ENCODE measurements at places on chromosomes 4 and X.

DNA sequence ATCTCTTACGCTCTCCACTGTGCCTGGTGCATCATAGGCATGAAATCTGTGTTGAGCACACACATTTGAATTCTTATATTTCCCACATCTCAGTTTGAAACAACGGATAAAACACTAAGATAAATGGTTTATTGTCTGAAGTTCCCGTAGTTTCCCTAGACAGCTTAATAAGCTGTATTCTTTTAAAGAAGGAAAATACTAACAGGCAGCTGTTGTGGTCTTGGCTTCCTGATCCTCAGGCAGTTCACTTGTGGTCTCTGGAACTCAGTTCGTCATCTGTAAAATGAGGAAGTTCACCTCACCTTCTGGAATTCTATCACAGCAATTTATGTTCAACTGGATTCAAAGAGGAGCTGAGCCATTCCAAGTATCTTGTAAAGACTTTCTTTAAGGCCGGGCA lies 1805.6 kb upstream of the TENM3 start:
- DNase-seq = no peak

DNA sequence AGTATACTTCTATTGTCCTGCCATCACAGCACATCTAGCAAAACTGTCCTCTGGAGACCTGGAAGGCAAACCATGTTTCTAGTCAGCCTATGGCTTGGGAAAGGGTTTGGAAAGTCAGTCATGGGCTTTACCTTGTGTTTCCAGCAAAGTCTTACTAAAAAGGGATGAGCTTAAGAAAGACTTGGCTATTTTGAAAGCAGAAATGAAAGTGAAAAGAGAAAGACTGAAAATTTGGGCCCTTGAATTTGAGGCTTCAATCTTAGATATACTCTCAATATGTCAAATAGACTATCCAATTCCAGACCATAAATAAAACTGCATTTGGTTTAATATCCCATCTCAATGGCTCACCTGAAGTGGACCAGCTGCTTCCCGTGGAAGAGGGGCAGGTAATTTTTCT lies 127.9 kb downstream of the ZNF330 start:
- no peak for DNase-seq

DNA sequence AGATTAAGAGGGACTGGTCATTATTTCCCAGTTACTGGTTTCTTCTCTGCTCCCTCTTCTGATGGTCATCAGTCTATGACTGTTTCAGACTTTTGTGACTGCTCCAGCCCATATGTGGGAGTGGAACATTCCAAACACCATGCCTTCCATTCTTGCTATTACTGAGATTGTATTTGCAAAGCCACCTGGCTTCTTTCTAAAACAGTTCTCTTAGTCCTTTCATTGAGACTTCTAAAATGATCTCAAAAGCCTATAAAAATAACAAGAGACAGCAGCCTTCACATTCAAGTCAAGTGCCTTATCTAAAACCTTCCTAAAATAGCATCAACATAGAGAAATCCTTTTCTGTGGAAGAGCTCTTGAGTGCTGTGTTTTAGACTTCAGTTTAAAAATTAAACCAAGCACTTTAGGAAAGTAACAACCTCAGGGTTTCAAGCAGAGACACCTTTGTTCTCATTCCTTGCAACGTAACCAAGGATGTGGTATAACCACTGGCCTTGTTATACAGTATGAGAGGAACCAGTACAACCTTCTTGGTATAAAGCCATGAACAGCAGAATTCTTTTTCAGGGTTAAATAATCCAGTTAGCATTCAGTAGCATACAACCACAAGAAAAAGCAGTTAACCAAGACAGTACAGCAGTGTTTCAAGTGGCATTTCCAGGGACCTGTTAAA lies 97.1 kb downstream of the NFKB1 start:
- peak; percentile 86 for DNase-seq

- no peak for DNase-seq
Observed at GRCh38 chr4:143380629-143381028, 44.0 kb downstream of the GAB1 start.

DNA sequence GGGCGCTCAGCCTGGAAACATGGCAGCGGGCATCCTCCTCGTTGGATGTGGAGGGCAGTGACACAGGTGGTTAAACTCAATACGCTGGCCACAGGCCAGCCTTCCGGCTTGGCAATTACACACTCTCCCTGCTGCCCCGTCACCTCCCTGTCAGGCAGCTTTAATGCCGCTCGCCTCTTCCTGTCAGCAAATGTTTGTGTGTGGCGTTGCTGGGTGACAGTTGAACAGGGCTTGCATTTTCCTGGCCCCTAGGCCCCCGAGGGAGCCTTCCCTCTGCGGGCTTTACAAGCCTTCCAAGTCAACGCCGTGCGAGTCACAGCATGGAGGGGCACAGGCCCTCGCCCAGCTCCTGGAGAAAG lies 620.0 kb downstream of the BCOR start:
- DNase-seq = no peak

- DNase-seq = no peak
Observed at GRCh38 chr4:25310803-25311166, 1.8 kb upstream of the ZCCHC4 start.

DNA sequence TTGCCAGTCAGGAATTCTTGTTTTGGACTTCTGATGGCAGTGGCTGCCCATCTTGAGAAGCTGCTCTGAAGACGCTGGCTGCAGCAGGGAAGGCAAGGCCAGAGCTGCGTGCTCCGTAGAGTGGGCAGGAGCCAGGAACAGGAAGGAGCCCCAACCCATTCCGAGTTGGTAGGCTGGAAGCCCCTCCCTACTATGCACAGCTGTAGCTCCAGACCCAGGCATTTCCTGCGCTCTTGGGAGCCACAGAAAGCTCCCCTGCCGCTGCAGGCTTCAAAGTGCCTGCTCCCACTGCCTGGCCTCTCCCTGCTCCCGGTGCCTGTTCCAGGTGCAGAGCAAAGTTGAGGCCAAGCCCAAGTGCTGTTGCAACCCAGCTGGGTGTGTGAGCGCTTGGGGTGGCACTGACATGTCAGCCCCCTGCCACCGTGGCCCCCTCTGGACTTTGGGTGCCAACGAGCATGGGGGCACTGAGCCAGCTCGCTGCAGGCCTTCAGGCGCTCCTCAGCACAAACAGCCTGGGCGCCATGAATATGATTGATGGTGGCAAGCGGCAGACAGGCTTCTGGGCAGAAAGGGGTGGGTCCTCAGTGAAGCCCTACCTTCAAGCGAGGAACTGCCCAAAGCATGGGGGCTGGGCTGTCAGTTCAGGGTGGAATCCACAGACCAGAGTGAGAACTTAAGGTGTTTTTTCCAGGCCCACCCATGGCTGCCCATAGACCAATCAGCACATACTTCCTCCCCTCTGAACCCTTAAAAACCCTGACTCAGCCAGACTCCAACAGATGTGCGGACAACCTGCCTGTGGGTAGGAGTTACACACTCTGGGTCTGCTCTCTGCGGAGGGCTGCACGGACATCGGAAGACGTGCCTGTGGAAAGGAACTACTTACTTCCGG lies 677.2 kb upstream of the INTU start:
- no peak for DNase-seq

Measured in T-helper 1 cell (primary cell).